ENCODE measurements at places on chromosomes 3 and 15. TPM values are rescaled to one million over a fixed set of nuclear protein-coding genes. Genes with fewer than 3 reads are reported as not detected.

MME gene
- 11.3 TPM for polyA plus RNA-seq

- no peak overlapping the region for H3K4me3 ChIP-seq
- peaks cover 4% of the 10 kb centered on the region for H3K36me3 ChIP-seq
- DNase-seq, result no peak
- H3K27ac ChIP-seq, result no peak overlapping the region
- H3K27me3 ChIP-seq, result no peaks in the 10 kb centered on the region
Measured at GRCh38 chr15:101172501-101173071, 79.3 kb downstream of the CHSY1 start.

DNA sequence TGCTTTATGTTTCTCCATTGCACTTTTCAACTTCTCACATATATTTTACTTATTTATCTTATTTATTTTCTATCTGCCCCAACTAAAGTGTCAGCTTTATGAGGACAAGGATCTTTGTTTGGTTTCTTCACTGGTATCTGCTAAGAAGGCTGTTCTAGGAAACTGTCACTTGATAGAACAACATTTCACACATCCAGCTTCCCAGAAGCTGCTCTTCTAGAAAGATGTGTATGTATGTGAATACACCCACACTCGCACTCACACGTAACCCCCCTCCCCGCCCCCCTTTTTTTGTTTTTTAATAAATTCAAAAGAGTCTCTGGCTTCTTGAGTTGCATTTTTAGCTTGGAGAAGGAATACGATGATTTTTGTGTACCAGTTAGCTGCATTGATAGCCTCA is 143.1 kb downstream of the AKAP13 start:
- no peaks in the 10 kb centered on the region for H3K27me3 ChIP-seq
- no peaks in the 10 kb centered on the region for H3K36me3 ChIP-seq
- H3K27ac ChIP-seq, result no peak overlapping the region
- peaks cover 43% of the 10 kb centered on the region for H3K4me1 ChIP-seq

GRCh38 chr3:46950650-46951241 is 25.8 kb downstream of the CCDC12 start:
- peaks cover 10% of the 10 kb centered on the region for H3K36me3 ChIP-seq
- H3K27me3 ChIP-seq, result no peaks in the 10 kb centered on the region
- H3K4me1 ChIP-seq, result peaks cover 97% of the 10 kb centered on the region
- no peak overlapping the region for H3K27ac ChIP-seq
- DNase-seq, result no peak

DISP2 gene
- polyA plus RNA-seq, result 0.23 TPM

DNA sequence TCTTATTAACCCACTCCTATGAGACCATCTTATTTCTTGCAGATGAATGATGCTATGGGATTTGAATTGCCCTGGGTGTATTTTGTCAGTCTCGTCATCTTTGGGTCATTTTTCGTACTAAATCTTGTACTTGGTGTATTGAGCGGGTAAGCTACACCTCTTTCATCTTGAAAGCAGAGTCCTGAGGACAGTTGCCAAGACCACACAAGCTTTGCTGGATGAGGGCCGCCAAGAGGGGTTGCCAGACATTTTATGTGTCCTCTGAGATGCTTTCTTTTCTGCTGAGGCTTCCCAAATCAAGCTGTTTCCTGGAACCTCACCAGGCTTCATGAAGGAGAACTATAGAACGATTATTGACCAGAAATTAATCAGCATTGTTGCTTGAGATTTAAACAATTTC is 173.2 kb downstream of the CHDH start:
- H3K36me3 ChIP-seq, result no peaks in the 10 kb centered on the region
- DNase-seq, result no peak
- no peaks in the 10 kb centered on the region for H3K4me1 ChIP-seq
- no peak overlapping the region for H3K27ac ChIP-seq
- peaks cover 21% of the 10 kb centered on the region for H3K27me3 ChIP-seq

ASB14 gene
- 2.1 TPM for polyA plus RNA-seq

- no peak overlapping the region for H3K27ac ChIP-seq
- DNase-seq, result no peak
- H3K27me3 ChIP-seq, result peaks cover 18% of the 10 kb centered on the region
- no peak overlapping the region for H3K4me3 ChIP-seq
- no peaks in the 10 kb centered on the region for H3K36me3 ChIP-seq
Measured at GRCh38 chr3:169237201-169237600, 426.3 kb downstream of the MECOM start.

- no peaks in the 10 kb centered on the region for H3K36me3 ChIP-seq
- no peaks in the 10 kb centered on the region for H3K27me3 ChIP-seq
- DNase-seq, result no peak
- H3K4me1 ChIP-seq, result no peaks in the 10 kb centered on the region
Measured at GRCh38 chr3:147730284-147730683, 321.1 kb downstream of the ZIC1 start.

DNA sequence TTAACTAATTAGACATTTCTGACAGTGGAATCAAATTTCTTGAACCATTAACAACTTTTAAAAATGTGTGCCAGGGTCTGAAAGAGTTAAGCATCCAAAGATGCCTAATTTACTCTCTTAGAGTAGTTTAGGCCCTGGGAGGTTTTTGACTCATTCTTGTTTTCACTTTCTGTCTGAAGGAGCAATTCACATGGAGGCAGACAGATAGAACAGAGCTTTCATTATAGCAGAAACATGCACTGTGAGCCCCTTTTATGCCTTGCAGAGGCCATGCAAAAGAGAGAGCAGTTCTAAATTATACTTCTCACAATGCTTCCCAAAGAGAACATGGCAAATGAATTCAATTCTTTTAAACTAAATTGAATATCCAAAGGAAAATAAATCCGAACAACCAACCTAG is 554.8 kb downstream of the MFSD1 start:
- H3K4me1 ChIP-seq, result no peaks in the 10 kb centered on the region
- H3K27ac ChIP-seq, result no peak overlapping the region
- DNase-seq, result no peak
- no peak overlapping the region for H3K4me3 ChIP-seq

CADPS gene
- polyA plus RNA-seq, result not detected

- DNase-seq, result no peak
- peaks cover 9% of the 10 kb centered on the region for H3K4me1 ChIP-seq
- H3K4me3 ChIP-seq, result no peak overlapping the region
- H3K27ac ChIP-seq, result no peak overlapping the region
- no peaks in the 10 kb centered on the region for H3K27me3 ChIP-seq
Measured at GRCh38 chr3:31659246-31659645, 126.5 kb downstream of the STT3B start.

FES gene
- polyA plus RNA-seq, result 8.0 TPM

- no peaks in the 10 kb centered on the region for H3K36me3 ChIP-seq
- no peak overlapping the region for H3K4me3 ChIP-seq
- peaks cover 55% of the 10 kb centered on the region for H3K27me3 ChIP-seq
- no peaks in the 10 kb centered on the region for H3K4me1 ChIP-seq
- no peak for DNase-seq
Measured at GRCh38 chr3:126266291-126266840, 86.0 kb upstream of the ALDH1L1 start.

AKAP13 gene
- polyA plus RNA-seq, result 185 TPM

GRCh38 chr3:135311699-135312098 is 516.6 kb downstream of the EPHB1 start:
- no peak overlapping the region for H3K4me3 ChIP-seq
- no peaks in the 10 kb centered on the region for H3K36me3 ChIP-seq
- H3K4me1 ChIP-seq, result no peaks in the 10 kb centered on the region
- no peaks in the 10 kb centered on the region for H3K27me3 ChIP-seq
- no peak for DNase-seq
- no peak overlapping the region for H3K27ac ChIP-seq

BAHD1 gene
- polyA plus RNA-seq, result 2.3 TPM

BSN gene
- not detected for polyA plus RNA-seq

DNA sequence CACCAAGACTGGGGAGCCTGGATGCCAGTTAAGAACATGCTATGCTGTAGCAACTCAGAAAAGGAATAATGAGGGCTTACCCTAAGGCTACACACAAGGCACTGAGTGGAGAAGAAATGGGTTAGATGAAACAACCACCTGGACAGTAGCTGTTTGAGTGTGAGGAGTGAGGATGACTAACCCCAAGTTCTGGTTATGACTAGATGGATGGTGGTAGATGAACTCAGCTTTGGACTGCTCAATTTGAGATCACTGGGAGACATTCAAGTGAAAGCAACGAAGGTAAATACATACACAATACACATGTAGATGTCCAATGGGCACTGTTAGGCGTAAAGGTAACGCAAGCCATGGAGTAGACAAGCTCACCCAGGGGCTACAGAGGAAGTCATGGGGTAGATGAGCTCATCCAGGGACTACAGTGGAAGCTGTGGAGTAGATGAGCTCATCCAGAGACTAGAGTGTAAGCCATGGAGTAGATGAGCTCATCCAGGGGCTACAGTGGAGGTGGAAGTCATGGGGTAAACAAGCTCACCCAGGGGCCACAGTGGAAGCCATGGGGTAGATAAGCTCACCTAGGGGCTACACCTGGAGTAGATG is 98.3 kb downstream of the ANO10 start:
- no peak overlapping the region for H3K27ac ChIP-seq
- H3K27me3 ChIP-seq, result no peaks in the 10 kb centered on the region
- H3K4me3 ChIP-seq, result no peak overlapping the region
- DNase-seq, result no peak
- peaks cover 25% of the 10 kb centered on the region for H3K36me3 ChIP-seq
- H3K4me1 ChIP-seq, result no peaks in the 10 kb centered on the region

GRCh38 chr15:72271895-72272212 is 500 bp downstream of the PARP6 start:
- peak overlapping the region; percentile 91 for H3K4me3 ChIP-seq
- peaks cover 42% of the 10 kb centered on the region for H3K4me1 ChIP-seq
- H3K27ac ChIP-seq, result peak overlapping the region; percentile 97
- DNase-seq, result no peak
- no peaks in the 10 kb centered on the region for H3K36me3 ChIP-seq

- no peak for DNase-seq
- no peaks in the 10 kb centered on the region for H3K27me3 ChIP-seq
- peaks cover 11% of the 10 kb centered on the region for H3K36me3 ChIP-seq
- no peak overlapping the region for H3K27ac ChIP-seq
- H3K4me1 ChIP-seq, result peaks cover 26% of the 10 kb centered on the region
Measured at GRCh38 chr15:76866716-76867321, 38.3 kb downstream of the SCAPER start.

DNA sequence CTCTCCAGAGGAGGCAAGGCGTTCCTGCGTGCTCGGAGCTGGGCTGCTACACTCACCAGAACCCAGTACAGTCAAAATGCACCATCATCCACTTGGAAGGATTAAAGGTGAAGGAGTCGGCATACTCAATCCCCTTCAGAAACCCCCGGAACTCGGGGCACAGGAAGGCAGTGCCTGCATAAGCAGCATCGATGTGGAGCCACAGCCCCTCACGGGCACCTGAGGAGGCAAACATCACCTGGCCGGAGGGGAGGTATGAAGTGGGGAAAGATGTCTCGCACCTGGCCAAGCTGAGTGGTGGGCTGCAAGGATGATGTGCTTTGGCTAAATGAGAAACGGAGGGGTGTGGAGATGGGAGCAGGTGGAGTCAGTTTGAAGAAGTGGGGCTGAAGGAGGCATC is 13.0 kb downstream of the HDC start:
- no peak overlapping the region for H3K27ac ChIP-seq
- no peaks in the 10 kb centered on the region for H3K27me3 ChIP-seq
- no peak for DNase-seq
- no peak overlapping the region for H3K4me3 ChIP-seq
- H3K36me3 ChIP-seq, result no peaks in the 10 kb centered on the region

DUOXA2 gene
- polyA plus RNA-seq, result not detected

- peaks cover 15% of the 10 kb centered on the region for H3K4me1 ChIP-seq
- H3K27ac ChIP-seq, result no peak overlapping the region
- H3K27me3 ChIP-seq, result no peaks in the 10 kb centered on the region
- DNase-seq, result no peak
Measured at GRCh38 chr15:62021991-62022600, 38.2 kb downstream of the VPS13C start.

DNA sequence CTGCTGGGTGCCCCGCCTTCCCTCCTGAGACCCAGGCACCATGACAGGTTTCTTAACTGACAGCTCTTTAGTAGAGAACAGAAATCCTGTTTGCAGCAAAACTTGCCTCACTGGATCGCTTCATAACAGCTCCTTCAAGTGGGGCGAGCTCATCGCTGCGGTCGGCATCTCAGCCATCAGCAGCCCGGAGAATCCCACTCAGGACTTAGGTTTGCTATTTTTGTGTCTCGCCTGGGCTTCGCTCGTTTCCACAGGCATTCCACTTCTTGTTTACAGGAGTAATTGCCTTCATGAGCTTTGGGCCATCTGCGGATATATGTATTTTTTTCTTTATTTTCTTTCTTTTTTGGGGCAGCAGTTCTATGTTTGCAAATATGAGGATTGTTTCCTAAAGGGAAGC is 15.7 kb downstream of the KLF13 start:
- no peak for DNase-seq
- H3K27me3 ChIP-seq, result no peaks in the 10 kb centered on the region
- peaks cover 100% of the 10 kb centered on the region for H3K4me1 ChIP-seq
- peak overlapping the region; percentile 60 for H3K27ac ChIP-seq

DNA sequence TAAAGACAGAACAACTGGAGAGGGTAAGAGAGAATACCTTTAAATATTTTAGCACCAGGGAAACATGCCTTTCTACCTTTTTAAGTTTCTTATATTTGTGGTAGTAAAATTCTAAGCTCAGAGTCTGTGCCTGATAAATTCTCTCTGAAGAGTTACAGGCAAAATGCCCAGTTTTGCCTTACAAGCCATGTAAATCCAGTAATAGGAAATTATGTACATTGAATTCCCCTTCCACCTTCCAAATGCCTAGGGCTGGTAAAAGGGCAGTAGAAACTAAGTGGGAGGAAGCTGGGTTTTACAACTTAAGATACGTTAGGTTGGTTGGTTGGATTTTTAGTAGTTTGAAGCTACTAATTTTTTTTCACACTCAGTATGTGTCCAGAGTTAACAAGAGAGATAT is 43.1 kb upstream of the TP63 start:
- H3K36me3 ChIP-seq, result no peaks in the 10 kb centered on the region
- no peaks in the 10 kb centered on the region for H3K4me1 ChIP-seq
- DNase-seq, result no peak
- H3K27ac ChIP-seq, result no peak overlapping the region
- H3K4me3 ChIP-seq, result no peak overlapping the region
- H3K27me3 ChIP-seq, result no peaks in the 10 kb centered on the region

ABHD17C gene
- polyA plus RNA-seq, result 0.31 TPM

- H3K36me3 ChIP-seq, result no peaks in the 10 kb centered on the region
- peaks cover 3% of the 10 kb centered on the region for H3K27me3 ChIP-seq
- H3K4me3 ChIP-seq, result no peak overlapping the region
- H3K4me1 ChIP-seq, result no peaks in the 10 kb centered on the region
- DNase-seq, result no peak
- H3K27ac ChIP-seq, result no peak overlapping the region
Measured at GRCh38 chr3:54856271-54856670, 71.6 kb downstream of the LRTM1 start.

- no peaks in the 10 kb centered on the region for H3K36me3 ChIP-seq
- no peaks in the 10 kb centered on the region for H3K4me1 ChIP-seq
- H3K27ac ChIP-seq, result no peak overlapping the region
- peaks cover 12% of the 10 kb centered on the region for H3K27me3 ChIP-seq
- DNase-seq, result no peak
- H3K4me3 ChIP-seq, result no peak overlapping the region
Measured at GRCh38 chr3:66210687-66211295, 10.0 kb upstream of the SLC25A26 start.

Data from naive B cell (primary cell).